ENCODE measurements at places on chromosomes 2 and 18. TPM values are rescaled to one million over a fixed set of nuclear protein-coding genes. Genes with fewer than 3 reads are reported as not detected.

PLEK gene
- total RNA-seq, result not detected

PREB gene
- 41.6 TPM for total RNA-seq

TMEM178A gene
- total RNA-seq, result 11.9 TPM

ALPG gene
- not detected for total RNA-seq

HNMT gene
- 18.8 TPM for total RNA-seq

PSD4 gene
- 20.1 TPM for total RNA-seq

CCDC121 gene
- 5.2 TPM for total RNA-seq

NAT8 gene
- total RNA-seq, result not detected

TEKT4 gene
- not detected for total RNA-seq

GRCh38 chr2:54638774-54639187, 84.7 kb upstream of the EML6 start:
- no peak for DNase-seq

DNA sequence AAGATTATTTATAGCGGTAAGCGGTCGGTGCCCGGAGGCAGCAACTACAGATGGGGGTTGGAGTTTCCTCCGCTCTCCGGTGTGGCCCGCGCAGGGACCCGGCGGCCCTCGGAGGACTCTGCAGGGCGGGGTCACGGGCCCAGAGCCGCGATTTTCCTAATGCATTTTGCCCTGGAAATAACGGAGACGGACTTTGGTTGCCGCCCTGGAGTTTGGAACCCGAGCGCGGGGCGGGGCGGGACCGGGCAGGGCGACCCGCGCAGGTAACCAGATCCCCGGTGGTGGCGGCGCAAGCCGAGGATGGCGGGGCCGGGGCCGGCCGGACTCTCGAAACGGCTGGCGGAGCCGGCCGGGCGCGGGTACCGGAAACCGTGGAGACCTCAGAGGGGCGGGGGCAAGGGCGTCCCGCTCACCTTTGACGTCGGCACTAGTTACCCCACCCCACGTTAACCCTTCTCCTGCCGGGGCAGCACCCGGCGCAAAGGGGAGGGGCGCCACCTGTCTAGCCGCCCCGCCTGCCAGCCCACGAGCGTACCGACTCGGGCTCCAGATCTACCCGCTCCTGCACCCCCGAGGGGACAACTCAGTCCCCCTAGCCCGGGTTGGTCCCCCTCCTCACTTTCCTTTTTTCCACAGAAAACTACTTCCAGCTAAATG, 2.9 kb downstream of the CYP26B1 start:
- no peak for DNase-seq

GRCh38 chr18:10213526-10213925, 240.9 kb upstream of the APCDD1 start:
- no peak for DNase-seq

GRCh38 chr18:70366670-70367069, 77.8 kb downstream of the SOCS6 start:
- DNase-seq, result no peak

DNA sequence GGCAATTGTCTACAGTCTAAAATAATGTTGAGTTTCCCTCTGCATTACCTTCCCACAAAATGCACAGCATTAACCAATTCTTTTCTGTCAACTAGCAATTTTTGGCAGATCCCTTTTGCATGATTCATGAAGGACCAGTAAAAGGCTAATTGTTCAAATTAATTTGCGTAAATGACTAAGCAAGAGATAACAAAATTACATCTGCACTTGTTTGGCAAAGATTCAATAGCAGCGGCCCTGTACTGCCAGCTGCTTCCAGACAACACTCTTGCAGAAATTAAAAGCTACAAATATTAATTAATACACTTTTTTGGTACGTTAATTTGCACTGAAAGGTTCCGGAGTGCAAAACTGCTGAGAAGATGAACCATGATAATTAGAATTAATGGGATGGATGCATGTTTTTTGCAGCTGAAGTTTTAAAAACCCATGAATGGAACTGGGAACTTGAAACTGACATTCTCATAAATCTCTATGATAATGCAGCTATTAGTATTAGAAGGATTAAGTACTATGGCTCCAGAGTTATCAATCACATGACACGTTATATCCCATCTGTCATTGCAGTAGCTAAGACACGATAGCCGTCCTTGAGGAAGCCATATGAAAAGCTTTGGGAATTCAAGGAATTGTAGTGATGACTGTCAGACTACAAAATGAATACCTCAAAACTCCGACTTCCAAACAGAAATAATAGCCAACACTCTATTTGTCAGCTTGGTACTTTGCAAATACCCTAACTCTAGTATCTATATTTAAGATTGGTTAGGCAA, 1268.3 kb upstream of the ACVR2A start:
- no peak for DNase-seq

DNA sequence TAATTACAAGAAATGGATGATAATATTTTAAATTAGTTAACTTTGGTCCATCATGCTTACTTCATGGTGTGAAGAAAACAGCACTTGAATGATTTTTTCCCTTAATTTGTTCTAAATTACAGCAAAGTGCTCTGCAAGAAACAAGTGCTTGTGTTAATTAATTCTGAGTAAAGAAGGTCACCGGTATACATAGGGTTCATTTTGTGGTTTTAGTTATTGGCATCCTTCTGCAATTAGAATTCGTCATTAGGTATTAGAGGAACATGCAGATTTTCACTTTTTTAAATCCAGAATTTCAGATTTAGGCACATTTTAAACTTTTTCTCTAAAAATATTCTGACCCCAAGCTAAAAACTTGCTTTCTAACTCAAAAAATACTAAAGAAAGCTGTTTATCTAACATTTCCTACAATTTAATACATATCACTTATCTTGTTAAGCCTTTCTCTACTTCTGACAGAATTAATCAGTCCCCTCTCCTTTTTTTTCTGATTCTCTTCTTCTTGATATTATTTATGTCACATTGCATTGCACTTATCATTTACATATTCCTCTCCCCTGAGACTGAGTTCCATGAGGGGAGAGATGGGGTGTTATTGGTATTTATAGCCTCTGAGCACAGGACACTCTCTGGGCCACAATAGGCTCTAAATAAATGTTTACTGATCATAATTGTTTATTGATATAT, 129.2 kb downstream of the PLA2R1 start:
- no peak for DNase-seq

DNA sequence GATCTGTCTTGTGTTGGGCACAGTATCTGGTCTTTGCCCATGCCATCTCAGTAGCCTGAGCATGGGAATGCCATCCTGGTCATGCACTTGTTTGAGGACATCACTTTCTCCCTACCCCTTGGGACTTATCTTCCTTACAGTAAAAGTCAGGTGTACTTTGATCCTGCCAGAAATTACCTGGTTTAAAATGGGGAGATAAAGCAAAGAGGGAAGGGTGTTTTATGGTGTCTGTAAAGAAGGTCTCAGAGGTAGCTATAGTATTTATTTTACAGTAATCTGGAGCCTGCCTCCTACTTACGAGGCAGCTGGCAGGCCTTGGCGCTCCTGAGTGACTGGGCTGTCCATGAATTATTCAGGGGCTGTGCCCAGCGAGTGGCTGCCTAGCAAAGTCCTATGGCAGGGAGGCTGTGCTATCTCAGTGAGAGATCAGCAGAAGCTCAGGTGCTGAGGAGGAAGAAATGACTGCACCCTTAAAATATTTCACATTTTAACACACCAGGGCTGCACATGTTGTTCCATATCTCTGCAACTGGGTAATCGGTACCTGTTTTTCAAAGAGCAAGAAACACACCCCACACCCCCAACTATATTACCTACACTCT, 93.9 kb downstream of the SPTBN1 start:
- DNase-seq, result no peak

DNA sequence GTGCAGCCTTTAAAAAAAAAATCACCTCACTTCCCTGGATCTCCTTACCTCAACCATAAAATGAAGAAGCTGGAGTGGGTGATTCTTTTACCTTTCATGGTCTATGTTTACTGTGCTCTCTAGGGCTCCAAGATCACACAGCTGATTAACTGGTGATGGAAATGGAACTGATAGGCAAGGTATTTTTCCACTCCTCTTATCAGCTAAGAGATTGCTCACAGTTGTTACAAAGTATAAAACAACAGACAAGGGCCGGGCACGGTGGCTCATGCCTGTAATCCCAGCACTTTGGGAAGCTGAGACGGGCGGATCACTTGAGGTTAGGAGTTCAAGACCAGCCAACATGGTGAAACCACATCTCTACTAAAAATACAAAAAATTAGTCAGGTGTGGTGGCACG, 14.5 kb downstream of the RPS27A start:
- no peak for DNase-seq

- DNase-seq, result no peak
Observed at GRCh38 chr2:166090346-166090745, 37.5 kb downstream of the SCN1A start.

DNA sequence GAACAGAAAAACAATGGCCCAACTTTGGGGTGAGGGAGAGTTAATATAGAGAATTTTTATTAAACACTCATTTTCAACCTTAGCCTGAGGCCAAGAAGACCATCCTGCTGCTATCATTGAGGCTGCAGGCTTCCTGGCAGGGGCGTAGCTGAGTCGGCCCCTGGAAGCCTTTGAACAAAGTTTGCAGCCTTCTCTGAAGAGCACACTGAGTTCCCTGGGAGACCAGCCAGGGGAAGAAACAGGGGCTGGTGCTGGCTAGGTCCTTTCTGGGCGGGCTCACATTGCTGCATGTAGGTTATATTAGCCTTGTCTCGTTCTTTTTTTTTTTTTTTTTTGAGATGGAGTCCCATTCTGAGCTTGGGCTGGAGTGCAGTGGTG, 126.8 kb upstream of the HS6ST1 start:
- DNase-seq, result no peak

- peak; percentile 80 for DNase-seq
Observed at GRCh38 chr2:85826990-85827878, 61.6 kb downstream of the ST3GAL5 start.

- no peak for DNase-seq
Observed at GRCh38 chr2:192327576-192327975, 132.8 kb upstream of the TMEFF2 start.

DNA sequence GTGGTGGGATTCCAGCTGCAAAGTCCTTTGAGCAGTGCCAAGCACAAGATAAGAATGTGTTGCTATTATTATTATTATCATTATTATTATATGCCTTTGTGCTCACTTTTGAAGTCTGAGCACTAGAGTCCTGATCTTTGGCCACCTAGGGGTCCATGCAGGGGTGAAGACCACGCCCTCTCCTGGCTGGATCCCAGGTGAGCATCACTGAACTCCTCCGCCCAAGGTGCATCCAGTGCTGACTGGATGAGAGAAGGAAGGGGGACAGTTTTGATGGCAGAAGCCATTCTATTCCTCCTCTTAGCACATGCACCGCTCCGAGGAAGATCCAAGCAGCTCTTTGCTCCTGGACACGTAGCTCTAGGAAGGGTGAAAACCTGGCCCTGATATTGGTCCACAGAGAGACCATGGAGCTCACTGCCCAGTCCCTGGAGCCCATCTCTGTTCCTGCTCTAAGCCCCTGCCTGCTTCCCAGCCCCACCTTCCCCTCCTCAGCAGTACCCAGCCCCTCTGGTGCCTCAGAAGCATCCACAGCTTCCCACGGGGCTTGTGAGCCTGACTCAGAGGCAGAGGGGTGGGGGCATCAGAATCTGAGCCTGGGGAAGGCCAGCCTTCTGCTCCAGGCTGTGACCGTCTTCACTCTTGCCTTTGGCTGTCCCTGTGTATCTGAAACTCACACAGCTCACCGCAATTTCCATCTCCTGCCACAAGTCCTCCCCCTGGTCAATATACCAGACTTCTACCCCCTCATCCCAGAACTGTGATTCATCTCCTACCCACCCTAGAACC, 45.4 kb downstream of the MCFD2 start:
- DNase-seq, result no peak

- DNase-seq, result no peak
Observed at GRCh38 chr2:65831509-65831908, 399.1 kb upstream of the SPRED2 start.

DNA sequence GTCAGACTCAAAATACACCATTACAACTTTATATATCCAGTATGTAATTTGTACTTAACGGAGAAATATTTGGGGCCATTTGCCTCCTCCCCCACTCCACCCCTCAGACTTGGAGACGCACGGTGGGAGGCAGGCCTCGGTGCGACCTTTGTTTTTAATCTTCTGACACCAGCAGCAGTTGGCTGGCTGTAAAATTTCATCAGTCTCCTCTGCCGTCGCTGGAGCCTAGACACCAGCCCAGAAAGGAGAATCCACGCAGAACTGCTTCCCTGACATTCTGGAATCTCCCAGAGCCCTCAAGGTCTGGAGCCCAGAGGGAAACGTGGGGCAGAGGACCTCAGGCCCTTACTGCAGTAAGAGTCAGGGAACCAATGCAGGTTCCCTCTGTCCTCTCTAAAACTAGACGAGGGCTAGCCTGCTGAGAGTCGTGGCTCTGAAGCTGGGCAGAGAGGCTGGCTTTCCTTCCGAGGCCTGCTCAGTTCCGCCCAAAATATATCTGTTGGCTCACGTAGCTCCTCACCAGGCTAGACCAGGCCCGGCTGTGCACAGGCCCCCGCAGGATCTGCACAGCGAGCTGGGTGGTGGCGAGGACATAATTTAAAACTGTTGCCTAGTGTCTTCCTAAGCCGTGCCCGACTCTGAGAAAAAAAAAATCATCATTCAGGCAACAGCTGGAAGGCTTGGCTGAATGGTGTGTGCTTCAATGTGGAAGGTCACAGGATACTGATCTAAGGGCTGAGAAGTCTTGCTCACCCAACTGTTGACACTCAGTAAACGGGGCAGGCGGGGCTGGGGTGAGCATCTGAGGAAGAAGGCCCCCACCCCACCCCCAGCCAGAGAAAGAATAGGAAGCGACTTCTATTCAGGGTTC, 40.4 kb downstream of the EN1 start:
- no peak for DNase-seq

GRCh38 chr2:46669996-46670793, 190.8 kb downstream of the TMEM247 start:
- no peak for DNase-seq

DNA sequence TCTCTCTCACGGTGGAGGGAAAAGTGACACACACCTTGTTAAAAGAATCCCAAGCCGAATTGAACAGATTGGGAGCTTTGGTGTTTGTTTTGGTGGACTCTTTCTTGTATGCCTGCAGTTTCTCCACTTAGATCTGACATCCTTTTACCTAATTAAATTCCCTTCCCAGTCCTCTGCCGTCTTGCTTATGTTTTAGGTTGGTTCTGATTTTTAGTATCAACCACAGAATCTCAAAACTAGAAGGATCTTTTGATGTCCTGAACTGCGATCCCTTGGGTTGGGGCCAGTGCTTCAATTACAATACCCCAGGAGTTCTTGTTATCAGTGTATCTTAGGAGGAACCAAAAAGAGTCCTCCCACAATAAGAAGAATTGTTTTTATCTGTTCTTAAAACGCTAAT, 112.3 kb downstream of the PRKCE start:
- no peak for DNase-seq

- peak; percentile 64 for DNase-seq
Observed at GRCh38 chr2:127591221-127591923, 54.6 kb upstream of the GPR17 start.
